ENCODE measurements at places on chromosomes 16 and 17.
A peak's percentile ranks its signal among the peaks of the same experiment; 100 is the strongest.

GRCh38 chr17:80960797-80961452, 30.7 kb upstream of the CHMP6 start:
- no peak for DNase-seq

DNA sequence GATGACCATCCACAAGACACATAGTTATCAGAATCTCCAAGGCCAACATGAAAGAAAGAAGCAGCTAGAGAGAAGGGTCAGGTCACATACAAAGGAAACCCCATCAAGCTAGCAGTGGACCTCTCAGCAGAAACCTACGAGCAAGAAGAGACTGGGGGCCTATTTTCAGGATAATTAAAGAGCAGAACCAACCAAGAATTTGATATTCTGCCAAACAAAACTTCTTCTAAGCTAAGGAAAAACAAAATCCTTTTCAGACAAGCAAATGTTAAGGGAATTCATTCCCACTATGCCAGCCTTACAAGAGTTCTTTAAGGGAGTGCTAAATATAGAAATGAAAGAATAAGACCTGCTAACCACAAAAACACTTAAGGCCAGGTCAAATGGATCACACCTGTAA, 47.8 kb downstream of the ITFG1 start:
- DNase-seq = no peak

- no peak for DNase-seq
These were observed 1.6 kb upstream of the EFTUD2 start for GRCh38 chr17:44900894-44901293.

DNA sequence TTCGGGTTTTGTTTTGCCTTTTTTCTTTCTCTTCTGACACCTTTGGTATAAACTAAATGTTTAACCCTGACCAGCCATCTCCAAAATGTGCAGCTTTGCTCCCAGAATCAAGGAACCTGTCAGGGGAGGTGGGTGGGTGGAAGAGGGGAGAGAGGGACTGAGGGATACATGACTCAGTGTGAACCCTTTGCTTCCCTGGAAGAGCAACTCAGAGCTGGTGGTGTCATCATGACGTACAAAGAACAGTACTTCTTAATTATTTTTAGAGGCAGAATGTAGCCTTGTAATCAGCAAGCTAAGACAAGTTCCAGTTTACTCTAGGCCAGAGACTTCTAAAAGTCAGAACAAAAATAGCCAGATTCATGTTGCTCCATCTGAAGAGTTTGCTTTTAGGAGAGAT, 119.6 kb upstream of the HAS3 start:
- DNase-seq = no peak

DNA sequence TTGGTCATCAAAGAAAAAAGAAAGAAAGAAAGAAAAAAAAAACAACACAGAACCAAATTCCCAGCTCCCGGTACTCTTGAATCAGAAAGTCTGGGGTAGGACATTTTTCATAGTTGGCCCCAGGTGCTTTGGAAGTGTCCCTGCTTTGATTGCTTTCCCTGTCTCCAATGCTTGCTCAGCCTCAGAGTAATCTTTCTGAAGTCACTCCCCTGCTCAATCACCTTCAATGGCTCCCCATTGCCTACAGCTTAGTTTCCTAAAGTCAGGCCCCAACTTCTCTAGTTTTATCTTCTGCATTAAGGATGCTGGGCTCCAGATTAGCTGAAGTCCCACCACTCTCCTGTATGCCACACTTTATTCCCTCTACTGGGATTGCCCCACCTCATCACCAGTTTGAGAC, 17.1 kb downstream of the CNGB1 start:
- DNase-seq = no peak

GRCh38 chr16:73891129-73891542, 405.5 kb upstream of the PSMD7 start:
- DNase-seq = no peak

DNA sequence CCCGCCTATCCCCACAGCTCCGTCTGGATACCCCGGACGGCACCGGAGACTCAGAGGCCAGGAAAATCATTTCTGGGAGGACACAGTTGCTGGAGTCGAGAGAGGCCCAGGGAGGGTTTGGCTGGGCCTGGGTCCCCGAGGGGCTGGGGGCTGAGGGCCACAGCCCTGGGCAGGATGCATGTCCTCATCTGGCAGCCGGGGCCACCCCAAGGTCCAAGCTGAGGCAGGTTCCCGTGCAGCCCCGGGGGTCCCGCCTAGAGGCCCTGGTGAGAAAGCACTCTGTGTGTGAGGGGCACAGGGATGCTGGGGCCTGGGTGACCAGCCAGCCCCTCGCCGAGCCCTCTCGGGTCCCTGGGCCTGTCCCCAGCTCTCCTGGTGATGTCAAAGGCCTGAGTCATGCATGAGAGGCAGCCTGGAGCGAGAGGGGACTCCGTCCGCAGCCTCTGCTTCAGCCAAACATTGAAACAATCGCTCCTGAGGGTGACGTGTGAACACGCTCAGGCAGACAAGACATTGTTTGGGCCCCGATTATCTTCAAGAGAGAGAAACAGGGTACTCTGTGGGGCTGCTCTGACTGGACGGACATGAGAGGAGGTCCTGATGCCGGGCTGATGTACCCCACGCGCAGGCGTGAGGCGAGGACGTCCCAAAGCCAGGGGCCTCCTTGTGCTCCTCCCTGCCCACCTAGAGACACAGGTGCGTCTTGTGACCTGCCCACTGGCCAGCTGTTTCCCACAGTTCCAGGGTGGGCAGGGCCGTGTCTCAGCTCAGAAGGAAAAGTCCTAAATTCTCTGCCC, 25.8 kb upstream of the C1QTNF8 start:
- no peak for DNase-seq

- DNase-seq = no peak
These were observed 42.4 kb downstream of the TOM1L2 start for GRCh38 chr17:17929655-17930380.

DNA sequence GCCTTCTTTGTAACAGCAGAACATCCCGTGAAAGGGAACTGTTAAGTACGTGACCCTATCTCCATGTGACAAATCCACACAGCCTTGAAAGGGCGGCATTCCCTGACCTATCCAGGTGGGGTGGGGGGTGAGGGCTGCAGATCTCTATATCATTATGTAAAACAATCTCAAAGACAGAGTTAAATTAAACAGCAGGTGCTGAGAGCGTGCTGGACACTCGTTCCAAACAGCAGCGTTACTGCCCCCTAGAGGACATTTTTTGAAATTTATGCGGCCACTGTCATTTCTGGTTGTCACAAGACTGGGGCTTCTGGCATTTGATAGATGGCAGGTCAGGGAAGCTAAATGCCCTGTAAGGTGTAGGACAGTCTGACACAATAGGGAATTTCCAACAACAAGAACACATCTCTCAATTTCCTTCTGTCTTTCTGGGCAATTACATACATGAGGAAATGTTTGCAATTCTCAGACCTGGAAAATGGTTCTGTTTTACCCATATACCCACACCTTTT, 6.7 kb upstream of the SLC25A39 start:
- no peak for DNase-seq

- no peak for DNase-seq
These were observed 6.3 kb downstream of the HAGH start for GRCh38 chr16:1820096-1820945.

GRCh38 chr17:15742051-15742795, 10.1 kb downstream of the TBC1D26 start:
- no peak for DNase-seq

DNA sequence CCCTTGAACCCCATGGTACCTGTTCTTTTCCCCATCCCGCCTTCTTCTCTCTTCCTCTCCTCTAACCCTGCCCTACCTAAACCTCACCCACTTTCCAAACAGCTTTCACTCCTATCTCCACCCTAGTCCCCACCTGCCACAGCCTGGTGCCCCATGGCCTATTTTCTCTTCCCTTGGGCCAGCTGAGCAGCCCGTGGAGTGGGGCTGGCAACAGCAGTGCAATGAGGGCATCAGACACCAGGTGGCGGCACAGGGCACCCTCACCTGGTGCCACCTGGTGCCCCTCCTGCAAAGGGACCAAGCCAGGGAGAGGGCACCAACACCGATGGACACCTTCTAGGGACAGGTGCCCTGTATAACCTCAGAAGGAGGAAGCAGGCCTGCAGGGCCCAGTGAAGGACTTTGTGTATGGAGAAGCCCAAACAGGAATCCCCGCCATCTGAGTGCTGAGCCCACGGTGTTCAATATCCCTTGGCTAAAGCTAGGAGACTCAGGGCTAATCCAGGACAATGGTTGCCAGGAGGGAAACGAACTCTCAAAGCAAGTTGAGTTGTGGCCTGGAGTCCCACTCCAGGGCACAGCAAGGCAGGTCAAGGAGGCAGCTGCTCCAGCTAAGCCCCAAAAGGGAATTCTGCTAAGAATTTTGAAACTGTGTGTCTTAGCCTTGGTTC, 4.0 kb upstream of the ABCC3 start:
- DNase-seq = peak; percentile 18

GRCh38 chr16:54216268-54216667, 70.3 kb downstream of the IRX3 start:
- DNase-seq = no peak

- DNase-seq = peak; percentile 36
These were observed 6.9 kb upstream of the PIRT start for GRCh38 chr17:10844621-10845387.
